ENCODE measurements at places on chromosomes 1 and 21. TPM values are rescaled to one million over a fixed set of nuclear protein-coding genes. Genes with fewer than 3 reads are reported as not detected.

GRCh38 chr1:57674801-57675200, 250.9 kb upstream of the DAB1 start:
- no peak overlapping the region for H3K27ac ChIP-seq
- no peaks in the 10 kb centered on the region for H3K27me3 ChIP-seq
- no peaks in the 10 kb centered on the region for H3K4me1 ChIP-seq
- H3K36me3 ChIP-seq, result no peaks in the 10 kb centered on the region

GRCh38 chr1:167842872-167843271, 71.1 kb downstream of the ADCY10 start:
- peaks cover 3% of the 10 kb centered on the region for H3K36me3 ChIP-seq
- H3K4me3 ChIP-seq, result no peak overlapping the region
- H3K4me1 ChIP-seq, result no peaks in the 10 kb centered on the region
- DNase-seq, result no peak

The LAPTM5 gene
- total RNA-seq, result 21.2 TPM

The MAEL gene
- total RNA-seq, result not detected

DNA sequence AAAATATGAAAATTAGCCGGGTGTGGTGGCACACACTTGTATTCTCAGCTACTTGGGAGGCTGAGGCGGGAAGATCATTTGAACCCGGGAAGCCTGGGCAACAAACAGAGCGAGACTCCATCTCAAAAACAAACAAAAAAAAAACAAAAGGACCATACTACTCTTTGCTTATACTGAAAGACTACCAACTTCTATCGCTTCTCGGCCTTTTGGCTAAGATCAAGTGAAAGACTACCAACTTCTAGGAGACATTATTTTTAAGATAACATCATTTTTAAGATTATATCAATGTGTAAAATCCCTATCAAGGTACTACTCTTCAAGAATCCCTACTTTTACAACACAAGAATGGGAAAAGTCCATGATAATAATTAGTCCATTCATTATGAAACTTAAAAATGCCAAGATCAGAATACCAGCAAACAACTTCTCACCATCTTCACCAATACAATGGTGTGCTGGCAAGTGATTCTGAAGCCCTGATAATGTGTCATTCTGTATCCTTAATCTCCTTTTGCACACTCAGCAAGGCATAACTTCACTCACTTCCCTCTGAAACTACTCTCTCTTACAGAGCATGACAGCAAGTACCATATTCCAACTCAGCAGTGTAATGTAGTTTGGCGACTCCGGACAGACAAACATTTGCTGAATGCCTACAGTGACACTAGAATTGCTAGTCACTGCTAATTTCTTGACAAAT, 1.7 kb downstream of the PTP4A2 start:
- H3K27me3 ChIP-seq, result no peaks in the 10 kb centered on the region
- H3K36me3 ChIP-seq, result no peaks in the 10 kb centered on the region
- H3K4me1 ChIP-seq, result no peaks in the 10 kb centered on the region
- DNase-seq, result no peak

- DNase-seq, result no peak
- no peaks in the 10 kb centered on the region for H3K27me3 ChIP-seq
- no peaks in the 10 kb centered on the region for H3K36me3 ChIP-seq
- no peaks in the 10 kb centered on the region for H3K4me1 ChIP-seq
- H3K27ac ChIP-seq, result no peak overlapping the region
Measured at GRCh38 chr1:170168265-170168664, 22.5 kb downstream of the NTMT2 start.

DNA sequence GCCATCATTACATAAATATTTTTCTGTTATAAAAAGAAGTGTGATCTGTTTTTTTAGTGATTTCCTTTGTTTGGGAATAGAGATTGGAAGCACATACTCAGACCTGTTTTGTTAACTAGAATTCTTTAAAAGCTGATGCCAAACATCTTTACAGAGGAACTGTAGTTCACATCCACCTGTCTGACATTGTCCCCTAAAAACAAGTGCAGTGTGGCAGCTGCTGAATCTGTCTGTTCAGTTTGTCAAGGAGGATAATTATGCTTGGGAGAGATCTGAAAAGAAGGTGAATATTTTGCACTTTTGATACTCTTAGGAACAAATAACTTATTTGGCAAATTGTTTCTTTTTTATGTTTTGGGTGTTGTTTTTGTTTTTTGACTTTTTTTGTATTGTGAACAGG, 13.6 kb downstream of the AGMAT start:
- H3K27me3 ChIP-seq, result no peaks in the 10 kb centered on the region
- H3K36me3 ChIP-seq, result peaks cover 38% of the 10 kb centered on the region
- no peak for DNase-seq
- H3K4me3 ChIP-seq, result no peak overlapping the region

DNA sequence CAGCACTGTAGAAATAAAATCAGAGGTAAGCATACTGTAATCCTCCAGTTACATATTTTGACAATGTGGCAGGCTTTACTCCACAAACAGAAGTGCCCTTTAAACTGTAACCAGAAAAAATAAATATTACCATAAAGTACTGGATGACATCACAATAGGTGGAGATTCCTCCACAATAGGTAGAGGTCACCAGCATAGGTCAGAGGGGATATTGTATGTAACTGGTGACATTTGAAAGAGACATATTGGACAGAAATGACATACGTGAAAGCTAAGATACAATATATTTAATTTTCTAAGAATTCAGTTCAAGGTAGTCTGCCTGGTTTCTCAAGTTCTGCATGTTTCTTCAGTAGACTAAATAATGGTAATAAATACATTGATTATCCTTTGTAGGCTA, at the start of gene ASB17:
Gene ASB17 (minus strand): TSS at position 101 of the 400 bp plus-strand sequence. CDS start 113 bp downstream, outside the sequence.
- H3K27ac ChIP-seq, result no peak within 1 kb of the TSS
- H3K4me3 ChIP-seq, result no peak within 1 kb of the TSS
- no peak for DNase-seq
- H3K27me3 ChIP-seq, result no peaks in the 10 kb centered on the region
- H3K4me1 ChIP-seq, result no peaks in the 10 kb centered on the region

The PRDM2 gene
- 12.8 TPM for total RNA-seq
